ENCODE measurements at places on chromosomes 1 and 21.

- no peak for DNase-seq
Observed at GRCh38 chr1:76351655-76352054, 277.1 kb downstream of the ST6GALNAC3 start.

DNA sequence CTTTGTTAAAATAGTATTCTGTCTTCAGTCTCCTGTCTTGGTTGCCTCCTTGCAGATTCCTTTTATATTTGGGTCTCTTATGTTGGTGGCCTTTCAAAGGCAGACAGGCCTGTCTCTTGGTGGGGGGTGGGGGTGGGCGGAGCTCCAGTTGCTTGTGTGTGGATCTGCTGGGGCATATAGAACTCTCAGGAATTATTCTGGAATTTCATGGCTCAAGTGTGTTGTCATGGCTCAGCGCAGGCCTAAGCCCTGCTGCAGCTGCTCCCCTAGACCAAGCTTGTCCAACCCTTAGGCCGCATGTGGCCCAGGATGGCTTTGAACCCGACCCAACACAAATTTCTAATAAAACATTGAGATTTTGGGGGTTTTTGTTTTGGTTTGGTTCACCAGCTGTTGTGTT lies 8.0 kb downstream of the C1orf35 start:
- DNase-seq: peak; percentile 18

GRCh38 chr1:74579425-74579824 lies 67.0 kb upstream of the LRRC53 start:
- no peak for DNase-seq

DNA sequence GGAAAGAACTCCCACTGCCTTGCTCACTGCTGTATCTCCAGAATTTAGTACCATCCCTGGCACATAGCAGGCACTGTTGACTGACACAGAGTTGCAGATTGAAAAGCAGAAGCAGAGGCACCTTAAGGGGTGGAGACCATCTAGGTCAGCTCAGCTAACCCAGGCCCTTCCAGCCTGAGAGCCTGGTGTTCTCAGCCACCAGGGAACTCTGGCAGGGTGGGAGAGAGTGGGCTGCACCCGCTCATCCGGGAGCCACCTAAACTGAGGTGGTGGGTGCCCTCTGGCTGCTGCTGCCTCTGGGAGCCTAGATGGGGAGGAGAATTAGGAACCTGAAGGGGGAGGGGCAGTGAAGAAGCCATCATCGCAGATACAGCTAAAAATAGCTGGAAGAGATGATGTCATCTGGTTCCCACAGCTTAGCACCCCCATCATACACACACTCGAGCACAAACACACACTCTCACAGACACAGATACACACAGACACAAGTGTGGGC lies 1.5 kb upstream of the TSPAN1 start:
- DNase-seq: no peak

DNA sequence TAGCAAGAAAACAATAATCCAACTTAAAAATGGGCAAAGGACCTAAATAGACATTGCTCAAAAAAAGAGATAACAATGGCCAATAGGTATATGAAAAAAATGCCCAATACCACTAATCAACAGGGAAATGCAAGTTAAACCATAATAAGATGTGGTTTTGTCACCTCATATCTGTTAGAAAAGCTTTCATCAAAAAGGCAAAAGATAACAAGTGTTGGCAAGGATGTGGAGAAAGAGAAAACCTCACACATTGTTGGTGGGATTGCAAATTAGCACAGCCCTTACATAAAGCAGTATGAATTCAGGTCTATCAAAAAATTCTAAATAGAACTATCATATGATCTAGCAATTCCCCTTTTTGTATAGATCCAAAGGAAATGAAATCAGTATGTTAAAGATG lies 387.2 kb upstream of the DUSP10 start:
- DNase-seq: no peak
